ENCODE measurements at places on chromosomes 5 and 9.

GRCh38 chr9:126745574-126746411, 59.0 kb upstream of the ZBTB43 start:
- no peak for DNase-seq

GRCh38 chr9:16642421-16643109, 227.9 kb downstream of the BNC2 start:
- no peak for DNase-seq

GRCh38 chr5:44565360-44565759, 176.1 kb upstream of the FGF10 start:
- DNase-seq: no peak

- DNase-seq: no peak
These were observed 187.0 kb downstream of the CACNA1B start for GRCh38 chr9:138064547-138064946.

- DNase-seq: no peak
These were observed 57.6 kb downstream of the ZNF618 start for GRCh38 chr9:113933671-113934070.

- no peak for DNase-seq
These were observed 4.6 kb upstream of the PHYHD1 start for GRCh38 chr9:128916204-128916603.
